Fibroblast of skin of left quadriceps (primary cell): ENCODE measurements at places on chromosomes 6 and 20.

DNA sequence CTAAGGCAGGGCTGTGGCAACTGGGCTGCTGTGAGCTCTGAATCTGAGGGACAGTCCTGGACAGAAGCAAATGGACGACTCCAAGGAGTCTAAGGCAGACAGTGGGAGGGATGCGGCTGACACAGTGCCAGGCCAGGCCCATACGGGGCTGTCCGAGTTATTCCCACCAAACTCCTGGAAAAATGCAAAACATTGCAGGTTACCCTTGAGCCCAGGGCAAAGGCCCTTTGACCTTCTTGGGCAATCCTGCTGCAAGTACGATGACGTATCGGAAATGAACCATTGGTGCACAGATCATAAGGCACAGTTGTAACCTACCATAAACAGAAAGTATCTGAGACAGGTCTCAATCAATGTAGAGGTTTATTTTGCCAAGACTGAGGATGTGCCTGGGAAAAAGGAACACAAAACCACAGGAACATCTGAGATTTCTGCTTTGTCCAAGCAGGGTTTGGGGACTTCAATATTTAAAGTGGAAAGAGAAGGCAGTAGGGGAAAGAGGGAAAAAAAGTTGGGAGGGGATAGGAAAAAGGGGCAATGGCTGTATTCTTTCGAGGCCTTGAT is 118.9 kb downstream of the DACT2 start:
- DNase-seq: no peak

- DNase-seq: no peak
These were observed 30.2 kb downstream of the PKIB start for GRCh38 chr6:122640366-122640765.

DNA sequence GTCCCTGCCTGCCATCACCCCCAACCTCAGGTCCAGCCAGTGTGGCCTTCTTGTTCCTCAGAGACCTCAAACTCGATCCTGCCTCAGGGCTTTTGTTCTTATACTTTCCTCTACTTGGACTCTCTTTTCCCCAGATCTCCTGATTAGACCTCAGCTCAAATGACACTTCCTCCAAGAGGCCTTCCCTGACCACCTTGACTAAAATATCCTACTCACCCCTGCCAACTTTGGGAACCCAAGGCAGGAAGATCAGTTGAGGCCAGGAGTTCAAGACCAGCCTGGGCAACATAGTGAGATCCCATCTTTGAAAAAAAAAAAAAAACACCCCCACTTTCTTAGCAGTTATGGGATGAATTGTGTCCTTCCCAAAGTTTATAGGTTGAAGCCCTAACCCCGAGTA is 73.5 kb downstream of the CHMP4B start:
- DNase-seq: no peak

DNA sequence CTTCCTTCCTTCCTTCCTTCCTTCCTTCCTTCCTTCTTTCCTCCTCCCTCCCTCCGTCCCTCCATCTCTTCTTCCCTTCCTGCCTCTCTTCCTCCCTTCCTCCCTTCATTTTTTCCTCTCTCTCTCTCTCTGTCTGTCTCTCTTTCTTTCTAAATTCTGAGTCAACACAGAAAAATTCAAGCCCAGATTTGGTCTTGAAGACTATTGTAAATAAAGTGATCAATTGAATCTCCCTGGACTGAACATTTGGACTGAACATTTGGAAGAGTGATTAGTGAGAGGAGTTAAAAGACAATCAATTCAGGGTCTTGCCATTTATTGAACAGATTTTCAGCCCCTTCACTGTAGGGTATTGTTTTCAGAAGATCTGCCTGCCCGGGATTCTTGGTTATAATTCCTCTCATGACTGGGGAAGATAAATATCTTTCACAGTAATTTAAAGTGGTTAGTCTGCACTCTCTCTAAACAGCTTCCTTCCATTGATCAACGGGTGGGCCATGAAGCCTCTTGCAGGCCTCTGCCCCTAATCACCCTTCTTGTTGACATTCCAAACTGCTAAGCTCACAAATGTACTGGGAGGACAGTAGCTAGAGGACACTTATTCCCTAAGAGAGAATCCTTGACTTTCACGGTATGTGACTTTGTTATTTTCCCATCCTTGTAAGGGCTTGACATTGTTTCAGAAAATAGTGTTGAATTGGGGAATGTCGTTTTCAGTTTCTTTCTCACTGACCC is 101.7 kb upstream of the BMP2 start:
- DNase-seq: no peak

DNA sequence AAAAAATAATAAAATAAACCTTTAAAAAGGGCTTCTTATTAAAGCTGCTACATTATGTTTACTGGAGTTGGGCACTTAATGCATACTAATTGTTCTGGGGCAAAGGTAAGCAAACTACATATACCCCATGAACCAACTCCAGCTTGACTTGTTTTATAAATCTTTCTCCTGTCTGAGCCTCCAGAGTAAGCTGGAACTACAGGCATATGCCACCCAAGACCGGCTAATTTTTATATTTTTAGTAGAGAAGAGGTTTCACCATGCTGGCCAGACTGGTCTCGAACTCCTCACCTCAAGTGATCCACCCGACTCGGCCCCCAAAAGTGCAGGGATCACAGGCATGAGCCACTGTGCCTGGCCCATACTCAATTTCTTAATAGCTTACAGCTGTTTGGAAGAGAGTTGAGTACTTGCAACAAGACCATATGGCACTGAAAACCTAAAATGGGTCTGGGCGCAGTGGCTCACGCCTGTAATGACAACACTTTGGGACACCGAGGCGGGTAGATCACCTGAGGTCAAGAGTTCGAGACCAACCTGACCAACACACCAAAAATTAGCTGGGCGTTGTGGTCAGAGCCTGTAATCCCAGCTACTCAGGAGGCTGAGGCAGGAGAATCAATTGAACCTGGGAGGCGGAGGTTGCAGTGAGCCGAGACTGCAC is 19.9 kb downstream of the ROMO1 start:
- no peak for DNase-seq

DNA sequence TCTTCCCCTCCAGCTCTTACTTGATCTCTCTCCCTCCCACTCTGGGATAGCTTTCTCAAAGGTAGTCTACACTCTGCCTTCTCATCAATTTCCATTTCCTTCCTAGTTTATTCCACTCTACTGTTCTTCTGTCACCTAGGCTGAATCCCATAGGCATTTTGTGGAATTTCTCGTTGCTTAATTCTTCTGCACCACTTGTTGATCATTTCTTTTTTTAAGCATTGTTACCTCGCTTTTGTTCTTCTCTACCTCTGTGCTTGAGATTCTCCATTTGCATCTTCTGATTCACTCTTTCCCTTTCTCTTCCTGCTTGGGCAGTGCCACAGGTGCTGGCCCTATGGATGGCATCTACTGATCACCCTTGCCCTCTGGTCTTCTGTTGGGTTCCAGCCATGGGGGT is 567.2 kb downstream of the CDH26 start:
- DNase-seq: no peak

DNA sequence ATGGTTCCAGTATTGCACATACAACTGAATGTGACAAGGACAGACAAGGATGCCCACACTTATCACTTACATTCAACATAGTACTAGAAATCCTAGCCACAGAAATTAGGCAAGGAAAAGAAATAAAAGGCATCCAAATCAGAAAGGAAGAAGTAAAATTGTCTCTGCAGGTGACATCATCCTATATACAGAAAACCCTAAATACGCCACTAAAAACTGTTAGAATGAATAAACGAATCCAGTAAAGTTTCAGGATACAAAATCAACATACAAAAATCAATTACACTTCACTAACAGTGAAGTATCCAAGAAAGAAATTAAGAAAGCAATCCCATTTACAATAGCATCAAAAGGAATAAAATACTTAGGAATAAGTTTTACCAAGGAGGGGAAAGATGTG is 66.1 kb downstream of the FAM217A start:
- no peak for DNase-seq

DNA sequence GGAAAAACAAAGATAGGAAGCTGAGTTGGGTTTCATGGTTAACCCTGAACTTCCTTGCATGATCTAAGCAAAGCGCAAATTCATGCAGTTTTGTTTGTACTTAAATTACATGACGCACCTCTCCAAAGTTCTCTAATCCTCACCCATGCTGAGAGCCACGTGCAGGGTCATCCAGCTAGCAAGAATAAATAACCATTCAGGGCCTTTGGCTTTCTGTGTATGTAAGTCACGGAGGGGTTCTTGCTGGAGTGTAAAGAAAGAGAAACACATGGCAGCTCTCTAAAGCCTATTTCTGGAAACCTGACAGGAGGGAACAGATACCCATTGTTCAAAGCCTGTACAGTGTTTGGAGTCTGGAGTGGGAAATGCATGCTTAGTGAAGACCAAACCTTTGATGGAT is 171.7 kb upstream of the CCN2 start:
- DNase-seq: no peak

DNA sequence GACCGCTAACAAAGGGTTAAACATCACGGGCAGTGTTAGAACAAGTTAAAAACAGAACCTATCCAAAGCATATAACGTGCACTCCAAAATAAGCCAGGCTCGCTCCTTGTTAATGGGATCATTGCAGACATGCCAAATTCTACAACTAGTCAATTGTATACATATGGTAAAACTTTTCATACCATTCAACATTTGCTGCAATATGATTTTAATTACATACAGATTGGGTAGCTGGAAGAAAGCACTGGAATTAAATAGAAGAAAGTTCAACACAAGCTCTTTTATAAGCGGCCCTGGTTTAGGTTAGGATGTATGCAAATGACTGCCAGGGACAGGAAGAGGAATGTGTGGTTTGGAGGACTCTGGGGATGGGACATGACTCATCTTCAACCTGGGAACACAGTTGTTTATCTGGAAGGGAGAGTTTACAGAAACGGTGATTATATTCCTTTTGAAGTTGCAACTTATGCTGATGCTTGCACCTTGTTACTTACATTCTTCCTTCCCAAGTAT is 62.5 kb upstream of the TIAM2 start:
- peak; percentile 93 for DNase-seq

GRCh38 chr6:63589952-63590411 is 17.7 kb downstream of the LOC128125822 start:
- no peak for DNase-seq
